ENCODE measurements at places on chromosomes 13 and 19. TPM values are rescaled to one million over a fixed set of nuclear protein-coding genes. Genes with fewer than 3 reads are reported as not detected.

DNA sequence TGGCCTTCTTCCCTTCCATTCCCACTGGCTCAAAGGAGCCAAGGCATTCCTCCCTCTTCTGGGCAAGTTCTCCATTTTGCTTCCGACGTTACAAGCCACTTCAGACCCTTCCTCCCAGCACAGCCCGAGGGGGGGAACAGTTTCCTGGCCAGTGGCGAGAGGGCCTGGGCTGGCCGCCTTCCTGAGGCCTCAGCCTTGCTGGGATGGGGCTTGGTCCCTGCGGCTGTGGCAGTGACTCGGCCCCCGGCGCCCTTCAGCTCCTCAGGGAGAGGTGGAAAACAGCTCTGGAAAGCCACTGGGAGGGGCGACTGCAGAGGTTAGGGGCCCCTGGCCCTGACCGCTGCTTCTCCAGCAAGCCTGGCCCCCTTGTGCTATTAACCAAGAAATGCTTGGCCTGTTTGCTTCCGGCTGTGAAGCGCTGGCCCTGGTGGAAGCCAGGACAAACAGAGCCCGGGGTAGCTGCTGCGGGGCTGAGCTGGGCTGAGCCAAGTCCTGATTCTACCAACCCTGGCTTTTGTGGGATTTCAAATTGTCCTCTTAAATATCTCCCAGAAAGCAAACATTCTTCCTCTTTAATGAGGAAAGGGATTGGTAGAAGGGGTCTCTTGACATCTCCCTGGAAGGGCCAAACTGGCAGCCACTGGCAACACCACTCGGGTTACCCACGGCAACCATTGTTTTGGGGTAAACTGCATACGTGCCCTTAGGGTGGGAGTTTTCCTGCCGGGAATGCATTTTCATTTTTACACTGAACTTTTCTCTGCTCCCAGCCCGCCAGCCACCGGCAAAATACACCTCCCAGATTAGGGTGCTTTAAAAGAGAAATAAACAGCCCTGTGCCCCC is 38.7 kb downstream of the C13orf46 start:
- peak; percentile 61 for DNase-seq

GRCh38 chr19:42121656-42122069 is 10.6 kb downstream of the POU2F2 start:
- no peak for DNase-seq

DNA sequence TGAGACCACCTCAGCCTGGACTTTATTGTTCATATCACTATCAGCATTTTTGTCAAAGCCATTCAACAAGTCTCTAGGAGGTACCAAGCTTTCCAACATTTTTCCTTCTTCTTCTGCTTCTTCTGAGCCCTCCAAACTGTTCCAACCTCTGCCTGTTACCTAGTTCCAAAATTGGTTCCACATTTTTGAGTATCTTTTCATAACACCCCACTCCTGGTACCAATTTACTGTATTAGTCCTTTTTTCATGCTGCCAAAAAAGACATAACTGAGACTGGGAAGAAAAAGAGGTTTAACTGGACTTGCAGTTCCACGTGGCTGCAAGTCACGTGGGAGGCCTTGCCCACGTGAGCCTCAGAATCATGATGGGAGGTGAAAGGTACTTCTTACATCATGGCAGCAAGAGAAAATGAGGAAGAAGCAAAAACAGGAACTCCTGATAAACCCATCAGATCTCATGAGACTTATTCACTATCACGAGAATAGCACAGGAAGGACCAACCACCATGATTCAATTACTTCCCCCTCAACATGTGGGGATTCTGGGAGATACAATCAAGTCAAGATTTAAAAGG is 215.1 kb downstream of the PCDH17 start:
- DNase-seq = no peak

ZNF135 gene
- 4.6 TPM for total RNA-seq

ZNF69 gene
- 11.9 TPM for total RNA-seq

GRCh38 chr13:64849196-64849595 is 2380.9 kb downstream of the PCDH9 start:
- no peak for DNase-seq

DNA sequence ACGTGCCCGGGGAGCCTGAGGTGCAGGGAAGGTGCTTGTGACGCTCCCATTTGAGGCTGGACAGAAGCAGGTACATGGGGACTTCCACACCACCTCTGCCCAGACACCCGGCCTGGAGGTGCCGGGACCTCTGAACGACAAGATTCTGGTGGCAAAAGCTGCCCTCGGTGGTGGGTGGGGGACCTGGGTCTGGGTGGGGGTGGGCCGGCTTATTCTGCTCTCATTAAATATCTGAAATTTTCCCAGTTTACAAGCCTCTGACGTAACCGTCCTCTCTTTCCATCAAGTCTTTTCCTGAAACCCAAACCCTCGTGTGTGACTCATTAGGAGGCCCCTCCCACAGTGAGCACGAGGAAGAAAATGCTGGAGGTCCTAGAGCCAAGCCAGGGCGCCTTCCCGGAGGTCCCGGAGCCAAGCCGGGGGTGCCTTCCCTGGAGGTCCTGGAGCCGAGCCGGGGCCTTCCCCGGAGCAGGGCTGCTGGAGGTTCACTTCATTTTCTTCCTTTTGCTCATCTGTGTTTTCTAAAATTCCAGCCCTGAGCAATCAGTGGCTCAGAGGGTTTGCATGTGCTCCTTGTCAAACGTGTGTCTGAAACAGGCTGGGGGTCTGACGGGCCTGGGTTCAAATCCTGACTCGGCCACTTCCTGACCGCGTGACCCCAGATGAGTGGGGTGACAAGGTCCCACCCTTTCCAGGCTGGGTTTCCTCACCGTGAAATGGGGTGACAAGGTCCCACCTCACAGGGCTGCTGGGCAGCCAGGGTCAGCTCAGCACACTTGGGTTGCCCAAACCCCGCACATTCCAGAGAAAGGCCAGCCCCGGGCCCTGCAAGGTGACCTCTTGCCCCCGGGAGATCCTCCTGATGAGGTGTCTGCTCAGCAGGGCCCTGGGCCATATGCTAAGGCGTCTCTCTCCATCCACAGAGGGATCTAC is 10.0 kb downstream of the CFD start:
- no peak for DNase-seq

CDC34 gene
- total RNA-seq = 66.9 TPM

GRCh38 chr19:38669552-38669951 is 22.1 kb downstream of the ACTN4 start:
- DNase-seq = no peak

CLDND2 gene
- not detected for total RNA-seq

SRRM5 gene
- total RNA-seq = 0.27 TPM

GRCh38 chr19:21474671-21475181 is 30.7 kb upstream of the ZNF429 start:
- no peak for DNase-seq

DNA sequence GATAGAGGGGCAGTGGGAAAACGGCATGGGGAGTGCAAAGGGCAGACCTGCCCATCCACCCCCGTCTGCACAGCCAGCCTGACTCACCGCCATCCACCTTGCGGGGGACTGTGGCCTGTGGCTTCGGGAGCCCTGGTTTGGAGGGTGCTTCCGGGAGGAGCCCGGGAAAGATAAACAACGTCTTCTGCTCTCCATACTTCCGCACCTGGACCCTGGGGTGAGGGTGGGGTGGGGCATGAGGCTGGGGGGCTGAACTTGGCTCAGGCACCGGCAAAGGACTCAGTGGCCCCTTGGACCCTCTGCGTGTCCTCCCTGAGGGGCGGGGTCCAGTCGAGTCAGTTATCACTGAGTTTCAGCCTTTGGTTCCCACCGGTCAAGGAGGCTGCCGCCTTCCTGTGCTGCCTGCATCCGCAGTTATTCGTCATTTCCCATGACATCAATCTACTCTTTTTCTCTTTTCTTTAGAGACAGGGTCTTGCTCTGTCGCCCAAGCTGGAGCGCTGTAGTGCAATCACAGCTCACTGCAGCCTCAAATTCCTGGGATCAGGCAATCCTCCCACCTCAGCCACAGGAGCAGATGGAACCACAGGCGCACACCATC is 3.2 kb downstream of the GPR108 start:
- DNase-seq = no peak

GRCh38 chr13:73168226-73168952 is 109.6 kb downstream of the KLF5 start:
- DNase-seq = no peak

GRCh38 chr19:2479556-2480194 is 3.7 kb downstream of the GADD45B start:
- DNase-seq = no peak

DNA sequence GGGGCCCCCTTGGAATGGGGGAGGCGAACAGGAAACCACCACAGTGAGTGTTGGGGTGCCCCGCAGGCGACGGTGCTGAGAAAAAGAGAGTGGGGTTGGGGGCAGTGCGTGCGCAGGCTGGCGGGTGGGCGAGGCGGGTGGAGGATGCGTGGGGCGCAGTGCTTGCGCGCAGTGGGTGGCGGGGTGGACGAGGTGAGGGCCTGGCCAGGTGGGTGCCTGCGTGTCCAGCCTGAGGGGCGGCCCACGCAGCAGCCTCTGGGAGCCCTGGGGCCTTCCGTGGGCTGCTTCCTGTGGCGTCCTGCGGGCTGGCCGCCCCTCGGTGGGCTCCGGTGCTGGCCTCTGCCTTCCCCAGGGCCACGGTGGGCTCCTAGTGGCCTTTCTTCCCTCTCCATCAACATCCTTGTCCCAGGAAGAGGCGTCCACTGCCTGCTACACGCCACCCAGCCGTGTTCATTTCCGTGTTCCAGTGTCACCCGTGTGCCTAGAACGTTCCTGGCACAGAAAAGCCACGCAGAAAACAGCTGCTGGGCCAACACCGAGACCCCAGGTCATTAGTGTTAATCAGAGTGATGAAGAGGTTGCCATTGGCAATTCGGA is 7.1 kb downstream of the ATP11A start:
- DNase-seq = no peak

- no peak for DNase-seq
These were observed 29.5 kb downstream of the COL4A1 start for GRCh38 chr13:110277357-110277975.

GRCh38 chr13:105063676-105064075 is 1471.8 kb downstream of the EFNB2 start:
- DNase-seq = no peak

- DNase-seq = no peak
These were observed 431.7 kb downstream of the KLF12 start for GRCh38 chr13:73702419-73703071.

DNA sequence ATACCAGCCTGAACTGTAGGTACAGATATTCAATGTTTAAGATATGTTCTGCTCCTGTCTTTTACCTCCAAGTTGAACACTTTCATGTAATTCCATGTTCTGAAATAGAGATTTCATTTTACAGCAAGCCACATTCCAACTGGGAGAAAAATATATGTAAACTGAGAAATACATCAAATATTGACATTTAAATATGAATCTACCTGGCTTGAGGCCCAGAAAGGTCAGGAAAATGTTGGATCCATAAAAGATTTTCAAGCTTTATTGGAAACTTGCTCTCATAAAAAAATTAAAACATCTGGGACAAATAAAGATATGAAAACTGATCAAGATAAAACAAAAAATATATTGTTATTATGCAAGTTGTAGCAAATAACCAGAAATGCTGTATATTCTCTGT is 1078.7 kb upstream of the ATXN8OS start:
- DNase-seq = no peak

KXD1 gene
- total RNA-seq = 63.4 TPM

IRGC gene
- not detected for total RNA-seq

GRCh38 chr19:48614436-48615230 is at the start of gene FAM83E:
TSS of gene FAM83E (minus strand) at chr19:48615076. CDS start at chr19:48613372, 1,704 bp downstream.
- DNase-seq = no peak

DNA sequence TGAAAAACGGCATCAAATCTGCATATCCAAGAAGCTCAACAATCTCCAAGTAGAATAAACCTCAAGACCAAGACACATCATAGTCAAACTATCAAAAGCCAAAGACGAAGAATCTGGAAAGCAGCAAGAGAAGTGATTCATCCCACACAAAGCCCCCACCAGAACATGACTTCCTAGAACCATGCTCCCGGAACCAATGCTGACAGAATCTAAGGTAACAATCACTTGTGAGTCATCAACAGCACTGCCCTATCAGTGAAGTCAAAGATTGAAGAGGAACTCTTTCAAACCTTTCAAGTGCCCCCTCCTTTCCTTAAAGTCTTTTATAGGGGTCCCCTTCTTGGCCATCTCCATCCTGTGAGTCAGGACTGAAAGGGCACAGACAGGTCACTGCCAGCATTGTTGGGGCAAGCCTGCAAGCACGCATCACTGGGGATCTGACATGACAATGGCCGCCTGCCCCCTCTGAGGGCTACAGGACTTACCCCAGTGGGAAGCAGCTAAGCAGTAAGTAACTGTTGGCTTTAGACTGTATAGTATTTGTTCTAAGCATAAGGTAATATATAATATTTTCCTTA is at the start of gene CCDC70:
TSS of gene CCDC70 (plus strand) at position 247 of the 578 bp plus-strand sequence. CDS start 3,443 bp downstream, outside the sequence.
- DNase-seq = no peak

- DNase-seq = no peak
These were observed 496.7 kb downstream of the COG6 start for GRCh38 chr13:40152145-40152544.

ZNF229 gene
- 3.5 TPM for total RNA-seq

DNA sequence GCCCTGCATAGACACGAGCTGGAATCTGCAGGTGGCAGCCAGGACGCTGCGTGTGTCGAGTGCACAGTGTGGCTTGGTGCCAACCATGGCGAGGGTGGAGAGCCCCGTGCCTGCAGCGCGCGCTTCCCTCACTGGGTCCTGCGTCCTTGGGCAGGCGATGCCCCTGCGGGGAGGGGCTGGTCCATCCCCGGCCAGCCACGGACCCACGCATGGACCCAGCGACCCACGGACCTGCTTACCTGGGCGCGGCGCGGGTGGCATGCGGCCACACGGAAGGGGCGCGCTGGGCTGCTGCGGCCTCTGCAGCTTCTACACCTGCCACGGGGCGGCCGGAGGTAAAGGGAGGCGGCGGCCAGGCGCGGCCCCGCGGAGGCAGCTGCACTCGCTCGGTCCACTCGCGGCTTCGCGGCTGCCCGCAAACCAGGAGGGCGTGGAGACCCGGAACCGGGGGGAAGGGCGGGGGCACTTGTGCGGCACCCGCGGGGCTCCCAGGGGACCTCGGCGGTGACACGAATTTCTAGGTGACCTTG is 569 bp upstream of the MCF2L start:
- peak; percentile 87 for DNase-seq

ONECUT3 gene
- not detected for total RNA-seq

FUT1 gene
- total RNA-seq = 0.52 TPM

- DNase-seq = no peak
These were observed 126.2 kb downstream of the LMO7 start for GRCh38 chr13:75762076-75762937.

DNA sequence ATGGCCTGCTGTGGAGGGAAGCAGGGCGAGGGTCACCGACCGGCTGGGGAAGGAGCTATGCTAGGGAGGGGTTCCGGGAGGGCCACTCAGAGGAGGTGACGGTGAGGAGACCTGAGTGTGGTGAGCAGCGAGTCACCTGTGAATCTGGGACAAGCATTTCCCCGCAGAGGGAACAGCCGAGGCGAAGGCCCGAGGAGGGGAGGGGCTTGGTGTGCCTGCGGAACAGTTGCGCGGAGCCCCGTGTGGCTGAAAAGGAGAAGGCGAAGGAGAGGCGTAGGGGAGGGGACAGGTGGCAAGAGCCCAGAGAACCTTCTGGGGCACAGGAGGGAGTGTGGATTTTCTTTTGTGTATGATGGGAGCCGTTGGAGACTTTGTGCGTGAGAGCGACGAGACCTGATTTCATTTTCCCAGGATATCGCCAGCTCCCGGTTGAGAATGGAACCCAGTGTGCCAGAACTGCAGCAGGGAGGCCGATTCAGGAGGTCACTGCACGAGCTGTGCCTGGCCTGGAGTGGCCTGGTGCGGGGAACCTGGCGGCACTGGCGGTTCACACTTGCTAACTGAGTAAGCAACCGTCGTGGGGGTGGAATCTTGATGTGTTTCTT is 117.7 kb upstream of the ZNF507 start:
- DNase-seq = peak; percentile 85

GRCh38 chr13:97979556-97979955 is 26.1 kb downstream of the IPO5 start:
- no peak for DNase-seq

- DNase-seq = no peak
These were observed 163.6 kb downstream of the FGF9 start for GRCh38 chr13:21834521-21834920.

- DNase-seq = peak; percentile 55
These were observed 130.6 kb upstream of the SOX1 start for GRCh38 chr13:111936267-111936925.
